ENCODE measurements at places on chromosomes 12 and 14.

DNA sequence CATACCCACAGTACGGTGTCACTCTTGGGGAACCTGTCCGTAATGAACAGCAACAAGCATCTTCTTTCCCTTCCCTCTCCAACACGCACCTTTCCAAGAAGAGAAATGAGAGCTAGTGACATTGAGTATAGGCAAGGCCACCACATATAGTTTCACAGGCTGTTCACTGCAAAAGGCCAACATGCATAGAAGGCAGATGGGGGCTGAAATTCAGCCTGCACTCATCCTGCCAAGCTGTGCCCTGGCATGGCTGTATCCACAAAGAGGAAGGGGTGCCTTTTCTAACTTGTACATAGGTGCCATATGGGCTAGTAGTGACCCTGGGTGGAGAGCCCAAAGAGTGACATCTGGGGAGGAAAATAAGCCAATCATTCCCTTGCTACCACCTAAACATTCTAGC lies 169.6 kb downstream of the ZFP36L1 start:
- no peak for DNase-seq

DNA sequence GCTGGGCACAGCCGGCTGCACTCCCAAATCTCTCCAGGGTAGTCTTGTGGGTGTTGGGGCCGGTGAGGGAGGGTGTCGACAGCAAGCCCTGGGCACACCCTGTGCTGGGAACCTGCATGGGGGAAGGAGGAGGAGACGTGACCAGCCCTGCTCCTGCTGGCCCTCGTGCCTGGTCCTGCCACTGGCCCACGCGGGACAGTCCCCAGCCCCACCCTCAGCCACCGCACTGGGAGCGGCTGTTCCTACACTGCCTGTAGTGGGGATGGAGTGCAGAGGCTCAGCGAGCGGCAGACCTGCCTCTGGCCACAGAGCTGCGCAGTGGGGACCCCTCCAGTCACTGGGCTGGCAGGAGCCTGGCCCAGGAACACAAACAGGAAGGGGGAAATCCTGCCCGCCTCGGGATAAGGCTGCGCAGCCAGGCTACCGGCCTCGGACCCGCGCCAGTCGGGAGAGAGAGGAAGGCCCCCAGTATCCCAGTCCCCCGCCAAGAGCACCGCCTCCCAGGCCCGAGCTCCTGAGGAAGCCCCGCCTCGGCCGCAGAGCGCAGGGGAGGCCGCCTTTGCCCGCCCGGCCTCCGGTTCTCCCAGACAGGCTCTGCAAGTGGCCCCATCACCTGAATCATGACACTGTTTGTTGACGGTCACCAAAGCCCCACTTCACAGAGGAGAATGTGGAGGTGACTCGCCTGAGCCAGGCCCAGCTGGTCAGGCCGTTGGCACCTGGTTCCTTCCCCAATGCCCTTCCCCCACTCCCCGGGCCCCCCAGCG lies 10.6 kb downstream of the AHNAK2 start:
- no peak for DNase-seq

DNA sequence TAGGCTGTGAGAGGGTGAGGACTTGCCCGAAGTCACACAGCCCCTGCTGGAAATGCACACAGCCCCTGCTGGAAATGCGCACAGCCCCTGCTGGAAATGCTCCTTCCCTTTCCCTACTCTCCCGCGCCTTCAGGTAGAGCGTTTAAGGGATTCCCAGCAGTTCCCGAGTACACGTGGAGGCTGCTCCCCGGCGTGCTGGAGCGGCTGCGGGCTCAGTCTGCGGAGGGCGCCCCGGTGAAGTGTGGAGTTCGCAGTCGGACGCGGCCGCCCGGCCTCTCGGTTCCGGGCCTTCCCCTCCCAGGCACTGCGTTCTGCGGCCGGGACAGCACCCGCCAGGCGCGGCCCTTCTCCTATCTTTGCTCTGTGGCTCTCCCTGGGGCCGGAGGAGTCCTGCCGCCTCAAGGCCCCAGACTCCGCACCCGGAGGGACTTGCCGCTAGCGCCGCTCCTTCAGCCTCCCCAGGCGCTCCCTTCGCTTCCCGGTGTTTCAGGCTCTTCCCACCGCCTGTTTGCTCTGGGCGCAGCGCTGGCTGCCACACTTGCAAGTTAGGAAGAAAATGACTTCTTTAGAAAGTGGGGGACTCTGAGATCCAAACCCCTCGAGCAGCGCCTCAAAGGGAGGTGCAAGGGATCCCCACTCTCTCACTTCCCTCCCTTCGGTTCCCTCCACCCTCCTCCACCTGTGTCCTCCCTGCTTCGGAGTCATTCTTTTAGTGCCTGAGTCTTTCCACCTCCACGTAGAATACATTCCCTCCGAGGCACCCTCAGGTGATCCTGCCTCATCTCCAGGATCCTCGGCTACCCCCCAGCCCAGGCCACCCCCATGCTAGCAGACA lies 8.3 kb upstream of the TBX5 start:
- no peak for DNase-seq

DNA sequence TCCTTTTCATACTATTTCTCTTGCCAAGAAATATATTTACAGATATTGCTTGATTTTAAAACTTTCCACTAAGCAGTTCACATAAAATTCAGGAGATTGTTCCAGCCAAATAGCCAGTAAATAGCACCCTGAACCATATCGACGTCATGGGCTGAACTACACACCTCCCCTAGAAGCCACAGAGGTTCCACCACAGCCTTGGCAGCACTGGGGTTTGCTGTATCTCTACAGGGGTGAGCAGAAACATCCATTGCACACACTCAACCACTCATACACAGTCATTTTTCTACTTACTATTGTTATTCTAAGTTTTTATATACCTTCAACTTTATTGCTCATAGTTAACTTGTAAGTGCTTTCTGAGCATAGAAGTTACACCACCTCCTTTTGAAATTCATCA lies 8.1 kb upstream of the EIF2S3B start:
- DNase-seq = no peak

GRCh38 chr14:84937449-84937848 lies 592.5 kb upstream of the FLRT2 start:
- no peak for DNase-seq

DNA sequence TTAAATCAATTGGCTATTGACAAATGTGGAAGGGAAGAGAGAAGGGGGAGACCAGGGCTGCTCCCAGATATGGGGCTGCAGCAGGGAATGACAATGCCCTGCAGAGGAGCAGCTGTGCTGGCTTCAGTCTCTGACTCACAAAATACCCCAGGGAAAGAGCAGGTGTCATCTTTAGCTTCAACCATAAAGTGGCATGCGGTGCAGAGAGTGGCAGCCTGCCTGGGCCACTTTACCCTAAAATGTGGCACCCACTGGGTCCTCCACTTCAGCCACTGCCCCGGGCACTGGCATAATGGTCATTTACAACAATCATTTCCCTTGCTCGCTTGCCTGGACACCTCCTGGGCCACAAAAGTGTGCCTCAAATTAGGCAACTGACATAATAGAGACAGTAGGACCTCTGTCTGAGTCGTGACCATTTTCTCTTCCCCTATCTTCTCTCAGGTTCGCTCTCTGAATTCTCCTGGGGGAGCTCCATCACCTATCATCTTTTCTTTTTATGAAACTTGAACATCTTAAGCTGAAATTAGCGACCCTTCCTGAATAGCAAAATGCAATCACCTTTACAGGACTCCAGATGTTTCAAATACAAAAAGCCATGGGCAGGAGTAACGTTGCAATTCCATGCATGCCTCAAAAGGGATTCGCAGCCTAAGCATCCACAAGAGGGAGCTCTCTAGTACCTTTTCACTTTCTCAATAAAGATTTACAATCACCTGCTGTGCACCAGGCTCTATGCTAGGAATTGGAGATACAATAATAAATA lies 179.9 kb upstream of the ATF7IP start:
- DNase-seq = peak; percentile 51

- no peak for DNase-seq
Observed at GRCh38 chr12:54629925-54630324, 4.8 kb downstream of the LACRT start.

- DNase-seq = no peak
Observed at GRCh38 chr14:91580876-91581577, 70.9 kb upstream of the PPP4R3A start.

GRCh38 chr12:14525964-14526363 lies 41.7 kb downstream of the PLBD1 start:
- no peak for DNase-seq

- no peak for DNase-seq
Observed at GRCh38 chr14:104290058-104290667, 151.8 kb downstream of the KIF26A start.

DNA sequence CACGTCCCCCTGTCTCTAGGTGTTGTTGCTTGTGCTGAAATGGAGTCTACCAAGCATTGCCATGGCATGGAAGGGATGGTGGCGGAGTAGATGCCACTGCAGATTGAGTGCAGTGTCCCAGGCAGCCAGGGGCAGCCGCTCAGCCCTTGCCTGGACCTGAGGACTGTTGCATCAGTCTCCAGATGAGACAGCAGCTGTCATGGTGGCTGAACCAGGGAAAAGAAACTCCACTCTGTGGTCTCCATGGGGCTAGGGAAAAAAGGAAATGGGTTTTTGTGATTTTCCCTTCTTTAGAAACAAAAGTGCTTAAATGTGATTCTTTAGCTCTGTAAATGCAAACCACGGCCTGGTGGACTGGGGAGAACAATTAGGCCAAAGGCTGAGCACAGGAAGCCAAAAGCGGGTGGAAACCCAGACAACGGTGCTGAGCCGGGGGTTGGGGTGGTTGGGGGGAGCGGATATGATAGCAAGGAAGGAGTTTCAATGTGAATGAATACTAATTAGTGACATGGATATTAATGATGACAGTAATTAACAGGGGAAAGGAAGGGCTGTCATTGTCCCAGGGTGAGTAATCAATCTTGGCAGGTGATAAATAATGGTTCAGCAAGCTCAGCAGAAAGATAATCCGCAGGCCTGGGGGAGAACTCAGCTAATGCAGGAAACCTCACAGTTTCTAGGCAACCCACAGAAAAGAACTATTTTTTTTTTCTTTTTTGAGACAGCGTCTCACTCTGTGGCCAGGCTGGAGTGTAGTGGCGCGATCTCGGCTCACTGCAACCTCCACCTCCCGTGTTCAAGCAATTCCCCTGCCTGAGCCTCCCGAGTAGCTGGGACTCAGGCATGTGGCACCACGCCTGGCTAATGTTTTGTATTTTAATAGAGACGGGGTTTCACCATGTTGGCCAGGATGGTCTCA lies 442.6 kb downstream of the DPF3 start:
- no peak for DNase-seq

GRCh38 chr14:75156111-75156510 lies 20.3 kb downstream of the TMED10 start:
- no peak for DNase-seq

GRCh38 chr12:119819322-119819721 lies 57.8 kb downstream of the CIT start:
- DNase-seq = no peak

- DNase-seq = no peak
Observed at GRCh38 chr14:34665785-34666435, 36.0 kb upstream of the SNX6 start.

DNA sequence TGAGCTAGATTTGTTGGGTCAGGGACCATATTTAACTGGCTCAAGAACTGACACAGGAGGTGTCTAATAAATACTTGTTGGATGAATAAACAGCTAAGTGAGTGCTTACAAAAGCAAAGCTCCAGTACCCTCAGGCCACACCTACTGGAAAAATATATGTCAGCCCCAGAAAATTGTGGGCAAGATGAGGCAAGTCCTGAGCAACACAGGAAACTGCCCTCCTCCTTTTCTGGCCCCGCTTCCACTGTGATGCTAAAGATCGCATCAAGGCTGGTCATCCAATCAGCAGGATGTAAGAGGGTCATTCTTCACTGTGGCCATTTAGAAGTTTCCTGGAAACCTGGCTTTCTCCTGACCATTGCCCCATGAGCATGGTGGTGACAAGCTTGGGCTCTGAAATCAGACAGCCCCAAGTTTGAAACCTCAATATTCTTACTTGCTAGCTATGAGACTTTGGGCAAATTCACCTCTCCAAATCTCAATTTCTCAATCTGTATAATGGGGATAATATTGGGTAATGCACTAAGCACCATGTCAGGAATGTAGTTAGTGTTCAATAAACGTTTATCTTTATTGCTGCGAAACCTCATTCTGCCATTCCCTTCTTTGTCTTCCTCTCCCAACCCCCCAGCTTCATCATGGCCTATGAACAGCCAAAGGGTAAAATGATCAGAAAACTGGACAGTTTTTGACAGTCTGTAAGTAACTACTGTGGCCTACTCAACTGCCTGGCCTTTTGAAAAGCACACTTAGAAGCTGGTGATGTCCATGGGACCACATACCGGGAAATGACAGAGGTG lies 139.3 kb upstream of the PZP start:
- DNase-seq = no peak

DNA sequence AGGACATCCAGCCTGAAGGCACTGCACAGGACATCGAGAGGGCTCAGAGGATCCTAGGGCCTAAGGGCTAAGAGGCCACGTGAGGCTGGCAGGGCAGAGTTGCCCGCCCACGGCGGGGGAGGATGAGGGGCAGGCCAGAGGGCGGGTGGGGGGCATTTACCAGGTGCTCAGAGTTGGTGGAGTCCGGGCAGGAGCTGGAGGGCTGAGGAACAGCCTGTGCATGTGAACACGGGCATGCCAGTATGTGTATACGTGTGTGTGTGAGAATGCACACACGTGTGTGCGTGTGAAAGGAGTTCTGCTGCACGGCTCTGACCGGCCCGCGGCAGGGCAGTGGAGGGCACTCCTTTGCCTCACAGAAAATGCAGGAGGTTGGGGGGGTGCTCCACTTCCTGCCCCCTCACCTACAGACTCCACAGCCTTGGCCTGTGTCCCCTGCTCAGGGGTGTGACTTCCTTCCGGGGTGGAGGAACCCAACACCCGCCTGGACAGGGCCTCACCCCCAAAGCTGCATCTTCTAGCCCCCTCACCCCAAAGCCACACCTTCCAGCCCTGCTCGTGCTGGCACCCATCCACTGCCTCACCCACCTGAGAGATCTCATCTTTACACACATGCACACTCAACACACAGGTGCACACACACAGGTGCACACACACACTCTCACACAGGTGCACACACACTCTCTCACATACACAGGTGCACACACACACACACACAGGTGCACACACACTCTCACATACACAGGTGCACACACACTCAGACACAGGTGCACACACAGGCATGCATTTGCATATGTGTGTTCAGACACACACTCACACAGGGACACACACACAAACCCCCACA lies 11.8 kb upstream of the GPR132 start:
- no peak for DNase-seq

- DNase-seq = no peak
Observed at GRCh38 chr14:51504669-51505068, 147.0 kb upstream of the FRMD6 start.

All from germinal center (tissue), 1 donor.